ENCODE measurements at places on chromosomes 12 and 14.

DNA sequence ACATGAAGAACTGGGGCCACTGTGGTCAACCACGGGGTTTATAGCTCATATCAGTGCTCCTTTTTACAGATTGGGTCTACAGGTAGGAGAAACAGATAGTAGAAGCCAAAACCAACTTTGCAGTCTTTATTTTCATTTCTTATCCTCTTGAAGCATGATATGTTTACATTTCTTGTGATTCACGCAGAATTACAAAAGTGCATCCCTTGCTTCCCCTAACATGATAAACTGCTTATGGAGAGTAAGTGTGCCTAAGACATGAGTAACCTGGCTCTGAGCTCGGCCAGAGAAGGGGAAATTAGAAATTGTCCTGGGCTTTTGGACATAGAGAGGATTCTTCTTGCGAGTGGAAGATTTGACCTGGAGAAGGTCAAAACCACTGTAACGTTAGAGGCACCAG lies 18.4 kb downstream of the PWP1 start:
- no peak for DNase-seq

DNA sequence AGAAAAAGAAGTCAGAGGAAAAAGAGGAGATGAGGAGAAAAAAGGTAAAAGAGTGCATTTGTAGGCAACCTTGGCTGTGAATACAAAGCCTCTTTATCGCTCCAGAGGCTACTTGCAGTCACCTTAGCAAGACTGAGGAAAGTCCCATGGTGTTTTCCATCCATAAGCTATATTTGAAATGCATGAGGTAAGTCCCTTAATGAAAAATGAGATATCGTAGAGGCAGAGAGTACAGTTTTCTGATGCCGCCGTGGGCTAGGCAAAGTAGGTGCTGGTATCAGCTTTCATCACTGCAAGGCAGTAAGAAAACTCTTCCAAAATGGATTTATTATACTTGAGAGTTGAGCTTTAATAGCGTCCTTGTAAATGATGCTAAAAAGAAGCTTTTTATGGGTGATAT lies 186.8 kb downstream of the ASCL1 start:
- no peak for DNase-seq

GRCh38 chr14:103033681-103034096 lies 23.7 kb downstream of the CDC42BPB start:
- no peak for DNase-seq

- no peak for DNase-seq
Observed at GRCh38 chr14:68016255-68016914, 196.8 kb downstream of the RAD51B start.

DNA sequence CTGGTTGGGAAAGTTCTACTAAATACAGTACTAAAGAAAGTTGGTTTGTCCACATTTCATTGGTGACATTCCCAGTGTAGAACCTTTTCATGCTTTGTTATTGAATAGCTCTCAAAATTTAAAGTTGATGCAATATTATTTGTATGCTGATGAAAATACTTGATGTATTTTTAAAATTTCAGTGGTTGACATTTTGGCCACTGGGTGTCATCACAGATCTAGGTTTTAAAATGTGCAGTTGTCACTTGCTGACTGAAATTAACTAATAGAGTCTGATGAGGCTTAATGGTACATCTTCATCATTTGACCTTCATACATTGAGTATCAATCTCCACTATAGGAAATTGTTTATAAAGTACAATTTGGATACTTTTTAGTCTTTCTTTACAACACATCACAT lies 37.1 kb downstream of the CMAS start:
- DNase-seq, result no peak

DNA sequence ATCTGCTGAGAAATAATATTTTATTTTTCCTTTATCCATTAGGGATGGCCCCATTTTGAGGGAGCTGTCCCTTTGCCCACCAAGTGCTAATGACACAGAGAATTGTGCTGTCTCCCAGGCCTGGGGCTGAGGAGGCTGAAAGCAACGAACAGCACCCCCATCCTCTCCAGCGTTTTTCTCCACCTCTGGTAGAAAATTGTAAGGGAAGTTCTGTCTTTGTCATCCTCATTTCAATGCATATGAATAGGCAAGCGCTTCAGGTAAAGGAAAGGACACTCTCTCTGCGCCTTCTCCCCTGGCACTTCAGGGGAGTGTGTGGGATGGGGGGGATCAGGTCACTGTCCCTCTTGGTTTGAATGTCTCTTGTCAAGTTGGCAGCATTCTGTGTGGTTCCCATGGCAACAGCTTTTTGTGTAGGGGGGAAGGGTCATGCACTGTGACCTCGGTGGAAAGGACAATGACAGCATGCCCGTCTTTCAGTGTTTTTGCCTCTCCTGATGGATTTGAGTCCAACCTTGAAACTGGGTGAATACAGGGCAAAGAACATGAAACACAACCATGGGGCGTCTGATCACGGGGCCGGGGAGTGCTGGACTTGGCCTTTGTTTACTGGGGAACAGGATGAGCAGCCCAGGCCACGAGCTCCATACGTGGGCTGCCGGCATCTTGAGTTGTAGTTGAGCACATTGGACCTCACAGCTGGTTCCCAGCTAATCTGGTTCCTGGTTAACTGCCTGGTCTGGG lies 230.2 kb downstream of the VRK1 start:
- DNase-seq, result no peak

DNA sequence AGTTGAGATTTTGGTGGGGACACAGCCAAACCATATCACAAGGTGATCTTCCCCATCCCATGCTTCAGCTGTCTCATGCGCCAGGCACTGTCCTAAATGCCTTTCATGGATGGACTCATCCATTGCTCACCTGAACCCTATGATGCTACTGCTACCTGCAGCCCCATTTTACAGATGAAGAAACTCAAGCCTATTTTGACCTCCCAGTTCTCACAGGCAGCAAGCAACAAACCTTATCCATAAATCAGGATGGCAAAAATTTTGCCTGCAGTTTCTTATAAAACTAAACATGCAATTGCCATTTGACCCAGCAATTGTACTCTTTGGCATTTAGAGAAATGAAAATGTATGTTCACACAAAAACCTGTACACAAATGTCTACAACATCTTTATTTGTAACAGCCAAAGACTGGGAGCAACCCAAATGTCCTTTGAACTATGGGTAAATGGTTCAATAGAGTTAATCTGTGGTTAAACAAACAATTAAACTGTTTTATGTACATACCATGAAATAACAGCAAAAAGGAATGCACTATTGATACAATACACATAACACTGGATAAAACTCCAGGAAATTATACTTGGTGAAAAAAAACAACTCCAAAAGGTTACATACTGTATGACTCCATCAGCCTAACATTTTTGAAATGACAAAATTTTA lies 2.6 kb downstream of the NT5DC3 start:
- DNase-seq, result no peak

GRCh38 chr14:49982501-49982951 lies 89.6 kb downstream of the ARF6 start:
- no peak for DNase-seq

DNA sequence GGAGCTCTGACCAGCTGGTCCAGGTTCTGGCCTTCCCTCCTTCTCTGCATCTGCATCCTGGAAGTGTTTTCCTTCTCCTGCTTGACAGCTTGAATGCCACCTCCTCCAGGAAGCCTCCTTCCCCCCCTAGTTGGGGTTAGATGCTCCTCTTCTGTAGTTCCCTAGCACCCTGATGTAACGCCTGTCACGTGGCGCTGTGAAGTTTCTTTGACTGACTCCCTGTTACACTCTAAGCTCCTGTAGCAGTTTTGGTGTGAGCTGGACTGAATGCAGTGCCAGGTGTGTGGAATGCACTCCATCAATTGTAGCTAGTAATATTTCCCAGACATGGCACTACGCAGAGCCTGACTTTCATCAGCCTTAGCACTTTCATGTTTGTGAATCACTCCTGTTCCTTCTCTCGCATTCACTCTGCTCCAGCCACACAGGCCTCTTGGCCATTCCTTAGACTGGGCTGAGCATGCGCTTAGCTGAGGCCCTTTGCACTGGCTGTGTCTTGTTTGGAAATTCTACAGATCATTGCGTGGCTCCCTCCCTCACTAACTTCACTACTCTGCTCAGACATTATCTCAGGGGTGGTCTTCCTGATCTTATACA lies 2.1 kb upstream of the FAIM2 start:
- DNase-seq, result no peak

DNA sequence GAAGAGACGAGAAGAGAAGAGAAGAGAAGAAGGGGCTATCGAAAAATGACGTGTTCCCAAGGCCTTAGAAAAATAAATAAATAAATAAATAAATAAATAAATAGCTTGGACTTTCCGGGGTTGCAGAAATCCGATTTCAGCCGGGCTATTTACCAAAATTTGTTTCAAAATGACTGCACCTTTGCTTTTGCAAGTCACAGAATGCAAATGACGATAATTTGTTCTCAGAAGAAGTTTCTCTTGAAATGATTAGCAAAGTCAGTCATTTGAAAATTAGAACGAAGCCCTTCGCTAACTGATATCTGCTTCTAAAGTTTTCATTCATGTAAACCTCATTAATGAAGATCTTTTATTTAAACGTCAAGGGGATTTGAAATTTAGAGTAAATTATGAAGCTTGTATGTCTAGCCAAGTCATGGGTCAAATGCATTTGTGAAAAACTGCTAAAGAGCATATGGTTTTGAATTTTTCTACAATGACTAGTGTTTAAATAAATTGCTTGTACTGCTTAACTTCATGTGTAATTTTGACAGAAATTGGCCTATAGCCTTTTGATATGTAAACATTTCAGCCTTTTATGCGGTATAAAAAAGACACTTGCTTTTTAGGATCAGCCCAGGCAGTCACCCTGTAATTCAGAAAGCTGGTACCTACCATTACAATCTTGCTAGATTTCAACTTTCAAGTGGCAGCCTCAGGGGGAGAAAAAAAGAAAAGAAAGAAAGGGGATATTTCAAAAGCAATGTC lies 4.6 kb upstream of the GSC start:
- DNase-seq, result no peak

DNA sequence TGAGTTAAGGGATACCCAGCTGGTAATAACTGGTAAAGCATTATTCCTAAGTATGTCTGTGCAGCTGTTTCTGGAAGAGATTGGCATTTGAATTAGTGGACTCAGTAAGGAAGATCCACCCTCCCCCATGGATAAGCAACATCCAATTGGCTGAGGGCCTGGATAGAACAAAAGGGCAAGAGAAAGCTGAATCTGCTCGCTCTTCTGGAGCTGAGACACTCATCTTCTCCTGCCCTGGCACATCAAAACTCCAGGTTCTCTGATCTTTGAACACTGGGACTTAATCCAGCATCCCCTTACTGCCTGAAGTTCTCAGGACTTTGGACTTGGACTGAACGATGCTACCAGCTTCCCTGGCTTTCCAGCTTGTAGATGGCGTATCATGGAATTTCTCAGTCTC lies 63.1 kb upstream of the CNOT2 start:
- DNase-seq, result no peak
